Activated T-cell treated with anti-CD3 and anti-CD28 coated beads for 4 hours (primary cell): ENCODE measurements at places on chromosomes 4 and X.
A peak's percentile ranks its signal among the peaks of the same experiment; 100 is the strongest.

GRCh38 chr4:122617597-122618593 is 3.0 kb downstream of the IL21 start:
- no peak for DNase-seq

DNA sequence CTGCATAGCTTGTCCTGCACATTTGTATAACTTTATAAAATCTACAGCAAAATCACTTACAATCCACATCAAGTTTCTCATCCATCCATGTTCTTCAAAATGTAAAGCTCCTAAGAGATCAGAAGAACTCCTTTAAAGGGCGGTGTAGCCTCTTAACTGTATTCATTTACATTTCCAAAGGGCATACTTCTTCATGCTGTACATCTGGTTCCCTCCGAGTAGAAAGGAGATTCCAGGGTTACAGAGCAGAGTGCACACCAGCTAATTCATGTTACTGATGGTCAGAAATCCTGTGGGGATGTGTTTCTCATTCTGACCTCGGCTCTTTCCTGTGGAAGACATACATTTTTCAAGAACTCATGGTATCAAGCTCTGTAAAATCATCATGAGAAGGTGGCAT is 231.8 kb downstream of the ARAP2 start:
- no peak for DNase-seq

GRCh38 chr4:146237092-146237491 is 22.8 kb downstream of the REELD1 start:
- DNase-seq = no peak

DNA sequence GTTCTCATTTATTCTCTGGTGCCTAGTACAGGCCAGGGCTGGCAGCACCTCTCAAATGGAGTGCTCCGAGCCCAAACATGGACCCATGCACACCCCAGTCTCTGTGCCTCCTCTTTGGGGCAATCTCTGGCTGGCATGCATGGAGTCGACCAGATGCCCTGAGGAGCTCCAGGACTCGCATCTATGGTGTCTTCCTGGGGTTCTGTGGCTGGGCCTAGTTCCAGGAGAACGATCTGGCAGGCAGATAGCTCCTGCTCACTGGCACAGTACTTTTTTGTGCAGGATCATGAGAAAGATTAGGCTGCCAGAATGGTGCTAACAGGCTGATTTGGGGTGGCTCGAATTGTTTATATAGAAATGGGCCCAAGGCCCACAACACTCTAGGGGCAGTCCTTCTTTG is 72.0 kb upstream of the PJA1 start:
- DNase-seq = no peak

DNA sequence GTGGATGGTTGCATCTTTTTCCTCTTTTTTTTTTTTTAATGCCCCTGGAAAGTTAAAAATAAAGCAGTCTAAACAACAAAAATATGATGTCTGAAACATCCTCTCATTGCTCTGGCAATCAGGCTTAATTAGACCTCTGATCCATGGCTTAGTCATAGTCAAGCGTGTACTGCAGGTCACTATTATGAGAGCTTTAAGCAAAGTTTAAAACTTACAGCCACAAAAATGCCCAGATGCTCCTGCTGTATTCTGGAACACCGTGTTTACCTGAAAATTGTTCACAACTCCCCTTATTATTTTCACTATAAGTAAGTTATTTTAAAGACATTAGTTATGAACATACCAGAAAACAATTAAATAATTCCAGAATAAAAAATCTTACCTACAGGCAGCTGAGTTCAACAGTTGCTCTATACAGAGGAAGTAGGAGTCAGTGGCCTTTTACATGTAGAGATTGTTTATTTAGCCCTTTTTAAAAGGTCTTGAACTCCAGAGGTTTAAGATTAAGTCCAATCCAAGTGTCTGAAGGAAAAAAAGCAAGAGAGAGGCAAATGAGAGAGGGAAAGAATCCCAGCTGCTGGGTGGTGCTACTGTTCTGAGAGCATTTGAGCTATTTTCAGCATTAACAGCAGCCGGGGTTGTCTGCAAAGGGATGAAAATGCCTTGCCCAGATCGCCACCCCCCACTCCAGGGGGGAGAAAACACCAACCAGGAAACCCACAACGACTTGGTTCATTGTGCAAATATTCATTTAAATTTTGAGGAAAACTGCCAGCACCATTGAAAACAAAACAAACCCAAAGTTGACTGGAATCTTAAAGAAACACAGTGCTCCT is 36.9 kb downstream of the SORBS2 start:
- DNase-seq = no peak

DNA sequence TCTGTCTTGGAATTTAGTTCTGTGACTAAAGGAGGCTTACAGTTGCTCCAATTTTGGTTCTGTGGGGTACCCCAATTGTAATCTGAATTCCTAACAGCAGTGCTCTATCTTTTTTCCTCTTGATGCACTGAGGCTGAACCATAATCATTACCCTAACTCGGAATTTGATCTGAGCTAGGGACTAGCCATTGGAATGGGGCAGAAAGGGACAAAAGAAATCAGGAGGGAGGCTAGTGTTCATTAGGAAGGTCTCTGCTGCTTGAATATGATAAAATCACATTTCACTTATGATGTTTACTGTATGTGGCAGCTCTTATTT is 2.7 kb downstream of the KLF3 start:
- no peak for DNase-seq

DNA sequence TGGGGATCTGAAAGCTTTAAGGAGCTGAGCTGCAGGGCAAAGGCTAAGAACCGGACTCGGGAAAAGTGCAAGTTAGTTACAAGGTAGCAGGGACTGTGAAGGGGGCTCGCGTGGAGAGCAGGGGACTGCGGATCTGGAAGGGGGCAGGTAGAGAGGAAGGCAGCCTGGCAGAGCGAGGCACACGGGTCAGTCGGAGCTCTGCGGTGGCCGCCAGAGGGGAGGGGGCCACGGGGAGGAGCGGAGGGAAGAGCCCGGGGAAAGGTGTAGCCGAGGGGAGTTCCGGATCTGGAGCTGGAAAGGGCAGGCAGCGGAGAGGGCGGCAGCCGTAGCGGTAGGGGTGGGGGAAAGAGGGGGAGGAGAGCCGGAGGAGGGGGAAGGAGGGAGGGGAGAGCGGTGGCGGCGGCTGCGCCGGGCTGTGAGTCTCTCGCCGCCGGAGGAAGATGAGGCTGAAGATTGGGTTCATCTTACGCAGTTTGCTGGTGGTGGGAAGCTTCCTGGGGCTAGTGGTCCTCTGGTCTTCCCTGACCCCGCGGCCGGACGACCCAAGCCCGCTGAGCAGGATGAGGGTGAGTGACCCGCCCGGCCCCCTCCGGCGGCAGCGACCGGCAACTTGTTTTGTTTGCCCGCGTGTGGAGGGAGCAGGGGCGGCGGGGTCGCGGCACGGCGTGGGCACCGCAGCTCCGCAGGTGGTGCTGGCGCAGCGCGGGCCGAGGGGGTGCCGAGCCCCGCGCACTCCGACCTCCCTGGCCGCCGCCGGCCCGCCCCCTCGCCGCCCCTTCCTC is at the start of gene GALNT7:
Gene GALNT7 (plus strand): TSS at position 416 of the 782 bp plus-strand sequence. CDS start 25 bp downstream, at position 441.
- DNase-seq = peak; percentile 50

DNA sequence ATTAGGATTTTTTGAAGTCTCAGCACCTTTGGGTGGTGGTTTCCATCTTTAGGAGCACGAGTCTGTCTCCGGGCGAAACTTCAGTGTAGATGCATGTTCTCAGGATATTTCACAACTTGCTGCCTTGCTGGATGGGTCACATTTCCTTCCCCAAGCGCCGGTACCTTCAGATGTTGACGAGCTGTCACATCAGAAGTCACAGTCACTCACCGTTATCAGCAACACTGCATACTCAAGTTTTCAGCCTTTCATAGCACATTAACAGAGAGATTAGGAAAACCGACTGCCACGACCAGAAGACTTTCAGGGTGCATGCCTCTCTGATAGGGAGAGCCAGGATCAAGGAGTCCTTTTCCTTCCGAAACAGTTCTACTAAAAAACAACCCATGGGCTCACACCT is 77.8 kb downstream of the SHROOM2 start:
- no peak for DNase-seq

GRCh38 chrX:117397844-117398243 is 718.8 kb downstream of the KLHL13 start:
- DNase-seq = no peak

DNA sequence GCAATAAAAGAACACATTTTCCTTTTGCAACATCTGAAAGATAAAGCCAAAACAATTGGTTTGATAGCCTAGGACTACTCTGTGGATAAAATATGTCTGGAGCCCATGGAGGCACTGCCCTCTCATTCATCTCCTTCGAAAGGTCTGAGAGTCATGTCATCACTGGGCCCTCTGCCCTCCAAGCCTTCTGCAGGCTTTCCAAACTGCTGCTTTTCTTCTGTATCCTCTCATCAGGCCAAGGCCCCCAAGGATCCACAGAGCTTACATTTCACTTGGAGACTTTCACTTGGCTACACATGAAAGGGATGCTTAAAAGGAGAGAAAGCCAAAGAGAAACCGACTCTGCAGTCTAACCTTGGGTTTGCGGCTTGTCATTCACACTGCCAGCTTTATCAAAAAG is 109.9 kb downstream of the SH3RF1 start:
- DNase-seq = no peak

DNA sequence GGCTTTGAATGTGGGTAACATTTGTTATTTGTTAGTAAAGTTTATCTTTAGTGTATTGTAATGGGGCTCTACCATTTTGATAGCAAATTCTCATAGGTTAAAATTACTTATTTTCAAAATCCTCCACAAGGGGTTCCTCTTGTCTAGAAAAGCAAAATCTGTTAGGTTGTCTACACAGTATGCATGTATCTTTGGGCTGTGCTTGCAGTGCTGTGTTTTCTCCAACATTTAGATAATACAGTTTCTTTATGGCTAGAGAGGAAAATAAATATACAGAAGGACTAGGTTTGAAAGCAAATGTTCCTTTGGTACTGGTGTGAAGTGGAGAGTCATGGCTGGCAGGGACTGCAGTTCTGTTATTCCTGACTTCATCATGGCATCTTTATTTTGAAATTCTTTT is 40.3 kb downstream of the POLR2B start:
- no peak for DNase-seq

GRCh38 chr4:141133999-141134995 is 1.0 kb upstream of the RNF150 start:
- no peak for DNase-seq

DNA sequence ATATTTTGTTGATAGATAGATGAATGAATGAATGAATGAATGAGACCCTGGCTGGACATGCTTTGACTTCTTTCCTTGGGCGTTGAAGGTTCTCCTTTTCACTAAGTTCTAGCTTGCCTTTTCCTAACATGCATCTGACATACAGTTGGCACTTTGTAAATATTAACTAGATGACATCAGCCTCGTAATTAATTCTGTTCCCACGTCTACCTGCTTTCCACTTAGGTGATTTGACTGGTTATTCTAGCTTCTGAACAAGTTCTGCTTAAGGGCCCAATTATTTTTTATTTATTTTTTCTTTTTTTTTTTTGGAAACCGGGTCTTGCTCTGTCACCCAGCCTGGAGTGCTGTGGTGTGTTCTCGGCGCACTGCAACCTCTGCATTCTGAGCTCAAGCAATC is 13.9 kb upstream of the RASL11B start:
- DNase-seq = no peak

GRCh38 chr4:175935016-175935661 is 123.1 kb upstream of the GPM6A start:
- no peak for DNase-seq

GRCh38 chrX:82230013-82230412 is 1028.1 kb downstream of the SH3BGRL start:
- DNase-seq = no peak

DNA sequence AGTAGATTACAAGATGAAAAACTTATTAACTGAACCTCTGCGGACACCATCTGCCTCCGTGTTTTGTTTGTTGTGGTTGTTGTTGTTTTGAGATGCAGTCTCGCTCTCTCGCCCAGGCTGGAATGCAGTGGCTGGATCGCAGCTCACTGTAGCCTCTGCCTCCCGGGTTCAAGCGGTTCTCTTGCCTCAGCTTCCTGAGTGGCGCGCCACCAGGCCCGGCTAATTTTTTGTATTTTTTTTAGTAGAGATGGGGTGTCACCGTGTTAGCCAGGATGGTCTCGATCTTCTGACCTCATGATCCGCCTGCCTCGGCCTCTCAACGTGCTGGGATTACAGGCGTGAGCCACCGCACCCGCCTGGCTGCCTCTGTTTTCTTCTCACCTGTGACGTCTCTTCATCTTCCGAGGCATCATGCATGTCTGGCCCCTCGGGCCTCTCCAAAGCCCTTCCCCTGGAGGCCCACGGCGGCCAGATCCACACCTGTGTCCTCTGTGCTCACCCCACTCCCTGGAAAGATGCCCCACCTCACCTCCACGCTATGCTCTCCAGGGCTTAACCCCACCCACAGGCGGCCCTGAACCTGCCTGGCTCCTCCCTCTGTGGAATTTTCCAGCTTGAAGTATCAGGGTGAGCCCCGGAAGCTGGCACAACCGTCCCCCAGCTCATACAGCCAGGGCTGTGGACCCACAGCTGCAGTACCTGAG is 77.0 kb upstream of the MXD4 start:
- DNase-seq = no peak

- no peak for DNase-seq
These were observed 8.6 kb upstream of the RAB28 start for GRCh38 chr4:13492747-13493146.

GRCh38 chrX:79336869-79337815 is 30.0 kb downstream of the ITM2A start:
- no peak for DNase-seq

- no peak for DNase-seq
These were observed 58.5 kb upstream of the CPEB2 start for GRCh38 chr4:14943749-14944148.

DNA sequence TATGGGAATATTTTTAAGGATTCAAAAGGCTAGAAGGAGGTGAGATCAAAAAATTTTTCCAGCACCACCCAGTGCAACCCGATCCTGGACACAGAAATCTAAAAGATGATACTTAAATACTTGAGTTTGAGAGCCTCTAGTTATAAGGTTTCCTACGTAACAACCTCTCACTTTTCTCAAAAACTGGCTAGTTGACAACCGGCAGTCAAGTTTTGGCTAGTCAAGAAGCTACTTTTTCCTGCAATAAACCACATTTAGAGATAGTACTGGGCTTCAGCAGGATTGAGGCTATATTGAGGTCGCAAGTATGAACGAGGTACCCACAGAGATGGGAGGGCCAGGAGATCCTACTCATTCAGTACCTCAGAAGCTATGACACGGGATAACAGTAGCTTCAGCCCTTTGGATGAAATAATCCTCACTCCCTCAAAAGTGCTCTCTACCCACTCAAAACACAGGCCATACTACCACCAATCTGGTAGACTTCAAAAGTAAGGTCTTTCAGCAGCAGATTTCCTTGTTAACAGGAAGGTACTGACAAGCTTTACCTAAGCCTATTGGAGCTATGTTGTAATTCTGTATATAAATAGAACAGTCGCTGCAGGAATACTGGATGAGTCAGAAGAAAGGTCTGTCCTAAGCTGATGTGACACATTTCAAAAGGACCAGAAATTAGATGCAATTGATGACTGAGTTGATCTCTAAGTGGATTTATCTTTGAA is 1.5 kb upstream of the TSPAN5 start:
- no peak for DNase-seq

- no peak for DNase-seq
These were observed 1.6 kb downstream of the NHS start for GRCh38 chrX:17376431-17377077.
